ENCODE measurements at places on chromosomes 5 and 9.

GRCh38 chr5:96876292-96876850 is at the start of gene ERAP2:
ERAP2 (plus strand) TSS chr5:96876500; CDS start chr5:96879686, 3,186 bp downstream.
- DNase-seq, result no peak

- DNase-seq, result no peak
Observed at GRCh38 chr9:113309204-113309813, 6.1 kb upstream of the RNF183 start.

DNA sequence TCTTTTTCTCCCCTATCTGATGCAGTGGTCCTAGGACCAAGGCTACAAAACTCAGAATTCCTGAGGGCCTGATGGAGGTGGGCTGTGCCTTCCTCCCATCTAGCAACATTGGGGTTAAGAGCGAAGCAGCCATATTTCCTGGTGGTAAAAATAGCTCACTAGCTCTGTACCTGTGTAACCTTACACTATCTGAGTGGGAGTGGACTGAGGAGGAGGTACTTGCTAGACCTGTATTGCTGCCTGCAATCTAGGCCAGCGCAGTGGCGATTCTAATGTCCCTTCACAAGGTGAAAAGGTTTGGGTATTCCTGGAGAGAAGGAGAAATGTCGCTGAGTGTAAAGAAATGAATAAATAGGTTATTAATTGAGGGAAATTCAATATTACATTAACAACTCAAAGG is 80.2 kb upstream of the LIFR start:
- DNase-seq, result no peak

GRCh38 chr9:136787690-136788400 is 3.3 kb upstream of the TMEM141 start:
- DNase-seq, result peak; percentile 29

DNA sequence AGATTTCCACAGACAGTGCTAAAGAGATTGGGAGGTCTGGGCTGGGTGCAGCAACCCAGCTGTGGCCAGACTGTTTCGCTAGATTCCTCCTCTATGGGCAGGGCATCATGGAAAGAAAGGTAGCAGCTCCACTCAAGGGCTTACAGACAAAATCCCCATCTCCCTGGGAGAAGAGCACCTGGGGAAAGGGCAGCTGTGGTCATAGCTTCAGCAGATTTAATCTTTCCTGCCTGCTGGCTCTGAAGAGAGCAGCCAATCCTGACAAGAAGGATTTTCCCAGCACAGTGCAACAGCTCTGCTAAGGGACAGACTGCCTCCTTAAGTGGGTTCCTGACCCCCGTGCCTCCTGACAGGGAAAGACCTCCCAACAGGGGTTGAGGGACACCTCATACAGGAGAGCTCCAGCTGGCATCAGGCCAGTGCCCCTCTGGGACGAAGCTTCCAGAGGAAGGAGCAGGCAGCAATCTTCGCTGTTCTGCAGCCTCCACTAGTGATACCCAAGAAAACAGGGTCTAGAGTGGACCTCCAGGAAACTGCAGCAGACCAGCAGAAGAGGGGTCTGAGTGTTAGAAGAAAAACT is 1379.3 kb upstream of the ACO1 start:
- no peak for DNase-seq

DNA sequence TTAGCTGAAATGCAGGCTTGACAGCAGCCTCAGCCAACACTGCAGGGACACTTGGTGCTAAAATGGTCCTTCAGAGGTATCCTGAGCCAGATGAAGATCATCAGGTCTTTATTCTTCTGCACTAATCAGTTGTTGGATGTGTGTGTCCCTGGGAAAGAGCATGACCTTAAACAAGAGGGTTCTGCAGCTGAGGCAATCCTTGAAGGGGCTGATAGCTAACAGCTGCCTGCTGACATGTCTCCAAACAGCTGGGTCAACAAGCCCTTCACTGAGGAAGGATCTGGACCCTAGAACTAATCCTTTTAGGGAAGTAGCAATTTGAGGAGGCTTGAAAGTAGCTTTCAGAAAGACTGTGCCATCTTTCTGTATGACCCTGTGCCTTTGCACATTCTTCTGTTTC is 376.3 kb upstream of the ACTBL2 start:
- DNase-seq, result no peak

GRCh38 chr9:122656378-122656777 is 1.0 kb downstream of the OR1B1 start:
- DNase-seq, result no peak

DNA sequence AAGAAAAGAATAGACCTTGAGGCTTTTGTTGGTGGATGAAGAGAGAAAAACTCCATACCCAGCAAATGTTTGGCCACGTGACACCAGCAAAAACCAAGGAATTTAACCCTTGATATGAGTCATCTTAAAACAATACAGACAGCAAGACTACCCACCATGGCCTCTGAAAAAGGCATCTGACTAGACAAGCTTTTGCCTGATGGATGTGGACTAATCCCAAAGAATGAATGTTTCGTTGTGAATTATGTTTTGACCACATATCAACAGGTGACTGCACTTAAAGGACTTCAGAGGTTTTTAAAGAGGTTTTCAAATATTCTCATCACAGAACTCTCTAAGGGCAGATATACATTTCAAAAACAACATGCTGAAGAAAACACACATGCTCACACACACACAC is 33.0 kb upstream of the SLC1A3 start:
- DNase-seq, result no peak

GRCh38 chr5:168420461-168420860 is 65.8 kb upstream of the RARS1 start:
- DNase-seq, result no peak

Measured in NCI-H1930 (cell line).